ENCODE measurements at places on chromosomes 7 and 10. TPM values are rescaled to one million over a fixed set of nuclear protein-coding genes. Genes with fewer than 3 reads are reported as not detected.

DNA sequence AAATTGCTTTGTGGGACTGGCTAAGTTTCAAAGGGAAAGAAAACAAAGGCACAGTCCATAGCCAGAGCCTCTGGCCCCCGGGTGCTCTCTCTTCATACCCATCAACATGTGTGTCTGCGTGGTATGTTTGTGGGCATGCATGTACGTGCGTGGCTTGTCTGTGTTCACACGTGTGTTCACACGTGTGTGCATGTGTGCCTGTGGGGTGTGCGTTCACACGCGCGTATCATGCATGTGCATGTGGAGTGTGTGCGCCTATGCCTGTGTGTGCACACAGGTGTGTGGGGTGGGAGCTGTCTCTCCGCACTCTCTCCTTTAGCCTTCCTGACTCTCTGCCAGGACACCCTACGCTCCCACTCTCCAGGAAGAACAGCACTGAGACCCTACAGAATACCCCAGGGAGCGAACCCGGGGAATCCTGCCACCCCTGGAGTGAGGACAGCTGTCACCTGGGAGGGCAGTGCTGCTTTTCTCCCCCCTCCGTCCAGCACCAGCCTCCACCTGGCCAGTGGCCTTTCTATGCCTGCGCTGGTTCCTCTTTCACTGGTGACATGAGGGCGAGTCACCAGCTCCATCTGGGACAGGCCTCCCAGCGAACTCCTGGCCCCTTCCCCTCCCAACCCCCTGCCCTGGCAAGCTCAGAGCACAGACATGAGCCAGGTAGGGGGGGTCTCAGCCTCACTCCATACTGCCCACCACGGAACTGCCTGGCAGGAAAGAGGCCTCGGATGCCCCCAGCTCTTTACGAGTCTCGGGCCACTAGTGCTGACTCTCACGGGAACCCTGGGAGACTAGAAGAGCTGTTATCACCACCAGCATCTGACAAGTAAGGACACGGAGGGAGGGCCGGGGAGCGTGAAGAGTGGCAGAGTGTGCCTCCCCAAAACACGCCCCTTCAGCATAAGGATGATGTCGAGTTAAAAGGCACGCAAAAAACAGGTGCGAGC, 16.5 kb downstream of the WDR86 start:
- peaks cover 2% of the 10 kb centered on the region for H3K27me3 ChIP-seq
- H3K4me3 ChIP-seq: no peak overlapping the region
- H3K4me1 ChIP-seq: no peaks in the 10 kb centered on the region
- DNase-seq: no peak
- no peak overlapping the region for H3K27ac ChIP-seq
- no peaks in the 10 kb centered on the region for H3K36me3 ChIP-seq

- peak; percentile 19 for DNase-seq
- no peaks in the 10 kb centered on the region for H3K27me3 ChIP-seq
- H3K27ac ChIP-seq: peak overlapping the region; percentile 86
- H3K36me3 ChIP-seq: no peaks in the 10 kb centered on the region
- H3K4me1 ChIP-seq: no peaks in the 10 kb centered on the region
- no peak overlapping the region for H3K4me3 ChIP-seq
These were observed 405 bp upstream of the ENTPD1 start for GRCh38 chr10:95755511-95756004.

- H3K36me3 ChIP-seq: no peaks in the 10 kb centered on the region
- peaks cover 6% of the 10 kb centered on the region for H3K4me1 ChIP-seq
- H3K4me3 ChIP-seq: no peak overlapping the region
- no peak for DNase-seq
- H3K27ac ChIP-seq: no peak overlapping the region
These were observed 13.5 kb downstream of the LARP4B start for GRCh38 chr10:917999-918398.

DNA sequence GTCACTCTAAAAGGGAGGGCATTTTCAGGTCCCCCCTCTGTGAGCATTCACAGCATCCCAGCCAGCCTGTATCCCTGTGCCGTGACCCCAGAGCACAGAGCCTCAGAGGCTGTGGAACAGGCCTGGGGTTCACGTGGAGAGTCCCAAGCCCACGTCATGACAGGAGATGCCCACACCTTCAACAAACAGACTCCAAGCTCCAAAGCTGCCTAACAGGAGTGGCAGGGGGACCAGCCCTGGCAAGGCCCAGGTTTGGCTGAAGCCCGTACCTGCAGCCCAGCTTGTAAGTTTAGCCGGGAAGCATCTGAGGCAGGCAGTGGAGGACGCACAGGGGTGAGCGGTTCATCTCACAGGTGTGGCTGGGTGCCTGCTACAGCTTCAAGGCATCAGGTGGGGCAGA, 33.5 kb downstream of the LHPP start:
- H3K4me1 ChIP-seq: no peaks in the 10 kb centered on the region
- H3K27me3 ChIP-seq: no peaks in the 10 kb centered on the region
- DNase-seq: no peak
- H3K36me3 ChIP-seq: peaks cover 7% of the 10 kb centered on the region

GRCh38 chr7:29231671-29232232, 37.2 kb downstream of the CHN2 start:
- no peak for DNase-seq
- H3K27me3 ChIP-seq: no peaks in the 10 kb centered on the region
- H3K27ac ChIP-seq: no peak overlapping the region
- H3K4me1 ChIP-seq: peaks cover 5% of the 10 kb centered on the region
- H3K36me3 ChIP-seq: no peaks in the 10 kb centered on the region
- no peak overlapping the region for H3K4me3 ChIP-seq

DNA sequence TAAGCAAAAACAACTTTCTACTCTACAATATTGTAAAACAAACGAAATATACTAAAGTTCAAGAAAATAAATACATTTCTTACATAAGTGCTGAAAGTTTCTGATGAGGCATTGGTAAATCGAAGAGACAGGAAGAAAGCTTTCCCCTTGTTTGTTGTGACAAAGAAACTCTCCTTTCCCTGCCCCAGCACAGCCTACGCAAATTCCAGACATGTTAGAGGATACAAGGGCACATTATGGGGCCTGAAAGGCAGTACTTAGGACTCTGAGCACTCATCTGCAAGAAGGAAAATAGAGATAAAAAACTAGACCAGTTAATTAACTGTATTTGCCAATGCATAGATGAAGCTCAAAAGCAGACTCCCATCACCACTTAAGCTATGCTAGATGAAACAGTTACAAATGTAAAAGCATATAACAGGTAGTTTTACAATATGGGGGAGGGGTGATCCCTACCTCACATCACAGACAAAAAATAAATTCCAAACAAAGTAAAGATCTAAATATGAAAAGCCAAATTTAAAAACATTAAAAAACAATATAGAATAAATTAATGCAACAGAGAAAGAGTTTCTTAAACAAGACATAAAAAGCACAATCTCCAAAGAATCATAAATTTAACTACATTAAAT, 21.8 kb downstream of the ARHGAP19 start:
- H3K36me3 ChIP-seq: no peaks in the 10 kb centered on the region
- H3K4me1 ChIP-seq: no peaks in the 10 kb centered on the region
- no peak overlapping the region for H3K27ac ChIP-seq

GRCh38 chr10:69366738-69367137, 50.0 kb downstream of the TACR2 start:
- no peak for DNase-seq
- no peak overlapping the region for H3K4me3 ChIP-seq
- H3K27me3 ChIP-seq: no peaks in the 10 kb centered on the region
- peaks cover 36% of the 10 kb centered on the region for H3K36me3 ChIP-seq

- no peaks in the 10 kb centered on the region for H3K27me3 ChIP-seq
- no peaks in the 10 kb centered on the region for H3K4me1 ChIP-seq
- H3K27ac ChIP-seq: peak overlapping the region; percentile 66
- DNase-seq: no peak
- no peak overlapping the region for H3K4me3 ChIP-seq
These were observed 18.0 kb downstream of the WDR37 start for GRCh38 chr10:1074052-1074747.

DNA sequence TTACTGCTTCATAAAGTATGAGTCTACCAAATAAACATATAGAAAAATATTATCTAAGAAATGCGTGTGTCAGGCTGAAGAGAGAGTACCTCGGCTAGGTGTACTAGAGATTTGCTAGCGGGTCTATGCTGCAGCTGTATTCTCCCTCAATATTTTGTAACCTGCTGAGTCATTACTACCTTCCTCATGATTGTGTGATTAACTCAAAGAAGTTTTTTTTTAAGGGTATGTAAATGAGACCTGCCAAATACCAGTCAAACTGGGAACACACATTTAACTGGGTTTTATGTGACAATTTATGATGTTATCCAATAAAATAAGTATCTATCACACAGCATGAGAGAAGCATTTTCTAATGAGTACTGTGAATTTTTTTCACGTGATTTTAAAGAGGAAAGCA, 180.4 kb downstream of the RNF133 start:
- H3K4me3 ChIP-seq: no peak overlapping the region
- no peaks in the 10 kb centered on the region for H3K4me1 ChIP-seq
- DNase-seq: no peak
- H3K27ac ChIP-seq: no peak overlapping the region
- H3K36me3 ChIP-seq: no peaks in the 10 kb centered on the region

DNA sequence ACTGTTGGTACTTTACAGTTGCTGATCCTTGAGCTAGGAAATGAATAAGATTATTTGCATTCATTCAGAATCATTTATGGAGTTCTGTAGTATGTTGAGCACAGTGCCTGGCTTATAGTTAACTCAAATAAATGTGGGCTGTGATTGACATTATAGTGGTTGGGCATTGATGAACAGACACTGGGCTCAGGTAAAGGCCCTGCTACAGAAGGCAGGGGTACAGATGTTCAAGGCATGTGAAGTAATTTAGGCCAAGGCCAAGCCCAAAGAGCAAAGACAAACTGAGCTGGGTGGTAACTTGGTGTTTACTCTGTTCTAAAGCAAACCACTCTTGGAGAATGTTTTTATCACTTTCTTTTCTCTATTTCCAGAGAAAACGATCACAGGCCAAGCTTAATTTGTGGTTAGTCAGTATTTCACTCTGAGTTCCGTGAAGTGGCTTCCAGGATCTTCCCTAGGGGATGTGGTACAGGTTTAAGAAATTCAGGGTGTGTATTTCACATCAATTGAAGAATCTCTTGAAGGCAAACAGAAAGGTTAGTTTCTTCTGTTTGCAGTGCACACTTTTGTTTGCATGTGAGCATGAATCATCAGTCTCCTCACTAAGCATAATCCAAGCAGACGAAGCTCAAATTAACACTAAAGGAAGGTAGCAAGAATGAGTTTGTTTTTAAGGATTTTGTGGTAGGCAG, 113.9 kb upstream of the PRR15 start:
- no peak overlapping the region for H3K27ac ChIP-seq
- no peaks in the 10 kb centered on the region for H3K36me3 ChIP-seq

DNA sequence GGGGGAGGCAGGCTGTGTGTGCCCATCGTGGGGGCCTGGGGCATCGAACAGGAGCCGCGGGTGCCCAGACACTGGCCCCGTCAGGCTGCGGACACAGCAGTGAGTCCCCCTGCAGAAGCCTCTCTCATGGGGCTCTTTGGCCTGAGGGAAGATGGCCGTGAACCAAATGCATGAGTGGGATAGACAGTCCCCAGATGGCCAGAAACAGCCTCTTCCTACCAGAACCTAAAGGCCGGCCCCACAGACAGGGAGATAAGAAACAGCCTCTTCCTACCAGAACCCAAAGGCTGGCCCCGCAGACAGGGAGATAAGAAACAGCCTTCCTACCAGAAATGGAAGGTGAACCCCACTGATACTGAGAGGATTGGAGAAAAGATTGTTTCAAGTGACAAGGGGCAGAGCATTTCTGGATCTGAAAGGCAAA, 16.6 kb downstream of the IDI2 start:
- no peak overlapping the region for H3K4me3 ChIP-seq
- no peaks in the 10 kb centered on the region for H3K4me1 ChIP-seq
- H3K27ac ChIP-seq: no peak overlapping the region
- peaks cover 60% of the 10 kb centered on the region for H3K36me3 ChIP-seq
- peak; percentile 8 for DNase-seq

The SNCG gene
- 2.3 TPM for total RNA-seq

All from lung (tissue), 17 donors.